ENCODE measurements at places on chromosomes 3 and 15. TPM values are rescaled to one million over a fixed set of nuclear protein-coding genes. Genes with fewer than 3 reads are reported as not detected.

DNA sequence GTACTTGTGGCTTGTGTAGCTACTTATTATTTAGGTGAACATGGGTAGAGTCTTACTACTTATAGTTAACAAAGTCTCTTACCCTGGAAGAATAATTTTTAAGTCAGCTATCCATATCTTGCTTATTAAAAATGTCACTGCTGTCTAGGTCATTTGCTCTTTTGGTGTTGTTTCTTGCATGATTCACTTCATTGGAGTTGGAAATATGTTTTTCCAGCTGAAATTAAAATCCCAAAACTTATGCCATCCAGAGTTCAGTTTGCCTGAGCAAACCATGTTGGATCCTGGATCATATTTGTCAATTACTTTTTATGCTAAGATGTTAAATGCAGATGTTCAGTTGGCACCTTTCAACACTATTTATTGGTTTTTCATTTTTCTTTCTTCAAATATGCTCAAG is 421.0 kb upstream of the RBMS3 start:
- DNase-seq, result no peak
- no peaks in the 10 kb centered on the region for H3K36me3 ChIP-seq
- H3K27ac ChIP-seq, result no peak overlapping the region
- H3K27me3 ChIP-seq, result no peaks in the 10 kb centered on the region

The MORC1 gene
- total RNA-seq, result 19.4 TPM

The GAP43 gene
- 0.62 TPM for total RNA-seq

DNA sequence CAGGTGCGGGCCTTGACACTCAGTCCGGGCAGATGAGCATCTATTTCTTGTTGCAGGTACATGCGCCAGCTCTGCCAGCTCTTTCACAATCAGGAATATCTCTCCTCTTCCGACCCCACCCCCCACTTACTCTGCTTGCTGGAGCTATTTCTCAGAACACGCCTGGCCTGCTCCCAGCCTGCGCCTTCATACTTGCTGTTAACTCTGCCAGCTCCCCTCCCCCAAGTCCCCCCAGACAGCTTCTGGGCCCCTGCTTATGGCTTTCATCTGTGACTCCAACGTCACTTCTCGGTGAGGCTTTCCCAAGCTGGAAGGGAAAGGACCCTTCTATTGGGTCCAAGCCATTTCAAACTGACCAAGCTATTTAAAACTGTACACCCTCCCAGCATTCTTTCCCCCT is 15.2 kb downstream of the MAGEF1 start:
- H3K4me1 ChIP-seq, result peaks cover 7% of the 10 kb centered on the region
- no peaks in the 10 kb centered on the region for H3K27me3 ChIP-seq
- no peak for DNase-seq
- H3K4me3 ChIP-seq, result no peak overlapping the region
- H3K27ac ChIP-seq, result no peak overlapping the region

GRCh38 chr15:58605931-58606530 is 143.5 kb downstream of the ADAM10 start:
- H3K4me1 ChIP-seq, result no peaks in the 10 kb centered on the region
- no peak overlapping the region for H3K27ac ChIP-seq
- no peaks in the 10 kb centered on the region for H3K36me3 ChIP-seq
- H3K27me3 ChIP-seq, result no peaks in the 10 kb centered on the region
- H3K4me3 ChIP-seq, result no peak overlapping the region

The CLDN18 gene
- total RNA-seq, result 3.1 TPM

The HIGD2B gene
- total RNA-seq, result 2.4 TPM

- no peak overlapping the region for H3K4me3 ChIP-seq
- H3K4me1 ChIP-seq, result peaks cover 5% of the 10 kb centered on the region
- H3K27me3 ChIP-seq, result no peaks in the 10 kb centered on the region
- no peak for DNase-seq
These were observed 56.1 kb downstream of the CRTC3 start for GRCh38 chr15:90585863-90586262.

- DNase-seq, result no peak
- H3K4me3 ChIP-seq, result no peak overlapping the region
- H3K27ac ChIP-seq, result no peak overlapping the region
- H3K4me1 ChIP-seq, result peaks cover 20% of the 10 kb centered on the region
- H3K27me3 ChIP-seq, result no peaks in the 10 kb centered on the region
These were observed 77.8 kb downstream of the MESD start for GRCh38 chr15:80911821-80912220.

DNA sequence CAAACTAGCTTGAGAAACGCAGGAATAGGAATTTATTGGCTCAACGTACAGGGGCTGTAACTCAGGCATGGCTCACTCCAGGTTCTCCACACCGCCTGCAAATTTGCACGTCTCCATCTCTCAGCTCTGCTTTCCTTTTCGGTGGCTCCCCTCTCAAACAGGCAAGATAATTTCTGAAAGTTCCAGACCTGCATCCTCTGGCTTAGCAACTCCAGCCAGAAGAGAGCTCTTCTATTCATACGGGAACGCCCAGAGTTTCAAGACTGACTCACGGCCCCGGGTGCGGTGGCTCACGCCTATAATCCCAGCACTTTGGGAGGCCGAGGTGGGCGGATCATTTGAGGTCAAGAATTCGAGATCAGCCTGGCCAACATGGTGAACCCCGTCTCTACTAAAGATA is 139.7 kb upstream of the BNIP2 start:
- no peak for DNase-seq
- H3K4me1 ChIP-seq, result no peaks in the 10 kb centered on the region
- H3K4me3 ChIP-seq, result no peak overlapping the region
- no peaks in the 10 kb centered on the region for H3K27me3 ChIP-seq

The TGM4 gene
- 1.4 TPM for total RNA-seq

The ARPP21 gene
- total RNA-seq, result 0.87 TPM

- no peak for DNase-seq
- H3K36me3 ChIP-seq, result no peaks in the 10 kb centered on the region
- no peaks in the 10 kb centered on the region for H3K4me1 ChIP-seq
- no peak overlapping the region for H3K27ac ChIP-seq
- H3K4me3 ChIP-seq, result no peak overlapping the region
These were observed 975.3 kb upstream of the GBE1 start for GRCh38 chr3:82736696-82737277.

DNA sequence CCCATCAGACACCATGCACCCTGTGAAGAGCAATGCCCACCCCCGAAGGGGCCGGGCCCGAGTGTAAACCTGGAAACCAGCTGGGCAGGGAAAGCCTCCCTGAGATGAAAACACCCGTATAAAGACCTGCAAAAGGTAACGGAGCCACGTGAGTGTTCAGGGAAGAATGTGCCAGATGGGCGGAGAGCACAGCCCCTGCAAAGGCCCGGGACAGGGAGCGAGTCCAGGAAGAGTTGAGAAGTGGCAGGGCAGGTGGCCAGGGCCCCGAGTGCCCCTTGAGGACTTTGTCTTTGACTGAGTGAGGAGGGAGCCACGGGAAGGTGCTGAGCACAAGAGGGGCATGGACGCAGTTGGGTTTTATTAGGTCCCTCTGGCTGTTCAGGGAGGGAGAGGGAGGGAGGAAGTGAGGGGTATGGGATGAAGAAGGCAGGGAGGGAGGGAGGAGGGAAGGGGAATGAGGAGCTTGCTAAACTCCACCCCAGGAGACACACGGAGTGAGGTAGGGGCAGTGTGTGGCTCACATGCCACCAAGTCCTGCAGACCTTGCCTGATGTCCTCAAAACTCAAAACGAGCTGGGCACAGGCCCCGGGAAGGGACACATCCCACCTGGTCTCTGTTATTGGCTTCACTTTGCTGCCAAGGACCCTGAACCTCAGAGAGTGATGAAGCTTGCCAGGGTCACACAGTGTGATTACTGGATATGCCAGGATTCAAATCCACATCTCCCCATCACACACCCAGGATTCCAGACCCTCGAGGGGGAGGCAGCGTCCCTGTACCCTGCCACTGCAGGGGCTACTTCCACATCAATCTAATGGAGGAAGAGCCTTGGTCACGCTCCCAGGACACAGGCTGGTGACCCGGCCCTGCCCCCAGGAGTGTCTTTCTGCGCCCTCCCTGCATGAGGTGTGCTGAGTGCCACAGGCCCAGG is 49.1 kb upstream of the IQSEC1 start:
- no peaks in the 10 kb centered on the region for H3K36me3 ChIP-seq
- no peaks in the 10 kb centered on the region for H3K27me3 ChIP-seq
- H3K4me1 ChIP-seq, result no peaks in the 10 kb centered on the region
- no peak overlapping the region for H3K4me3 ChIP-seq
- no peak for DNase-seq
- H3K27ac ChIP-seq, result no peak overlapping the region

The CAND2 gene
- 128 TPM for total RNA-seq

The ZBBX gene
- total RNA-seq, result 23.2 TPM

The PLXND1 gene
- total RNA-seq, result 87.8 TPM

DNA sequence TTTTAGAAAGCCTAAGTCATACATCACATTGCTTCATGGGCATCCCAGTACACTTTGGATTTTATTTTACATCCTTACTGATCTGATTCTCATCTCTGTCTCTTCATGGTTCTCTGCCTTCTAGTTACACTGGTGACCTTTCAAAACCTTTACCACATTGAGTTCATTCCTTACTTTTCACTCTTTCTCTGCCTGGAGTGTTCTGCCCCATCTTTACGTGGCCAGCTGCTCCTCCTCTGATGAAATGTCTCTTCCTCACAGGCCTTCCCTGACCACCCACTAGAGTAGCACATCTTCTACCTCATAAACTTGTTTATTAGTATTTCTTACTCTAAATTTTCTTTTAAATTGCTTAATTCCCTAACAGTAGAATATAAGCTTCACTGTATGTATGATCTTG is 17.7 kb downstream of the CTNNB1 start:
- H3K27ac ChIP-seq, result no peak overlapping the region
- H3K4me3 ChIP-seq, result no peak overlapping the region
- no peak for DNase-seq
- no peaks in the 10 kb centered on the region for H3K27me3 ChIP-seq
- H3K4me1 ChIP-seq, result no peaks in the 10 kb centered on the region

The STXBP5L gene
- 12.1 TPM for total RNA-seq

- no peak overlapping the region for H3K4me3 ChIP-seq
These were observed 84.7 kb downstream of the EOMES start for GRCh38 chr3:27637346-27637995.

GRCh38 chr15:64713592-64713991 is 61.8 kb downstream of the RBPMS2 start:
- peaks cover 4% of the 10 kb centered on the region for H3K4me1 ChIP-seq
- no peaks in the 10 kb centered on the region for H3K27me3 ChIP-seq
- H3K4me3 ChIP-seq, result no peak overlapping the region
- no peaks in the 10 kb centered on the region for H3K36me3 ChIP-seq
- DNase-seq, result no peak
- H3K27ac ChIP-seq, result no peak overlapping the region

- H3K4me1 ChIP-seq, result no peaks in the 10 kb centered on the region
- no peak overlapping the region for H3K4me3 ChIP-seq
- no peaks in the 10 kb centered on the region for H3K27me3 ChIP-seq
- no peak for DNase-seq
These were observed 123.0 kb downstream of the ASB7 start for GRCh38 chr15:100725121-100726069.

- no peaks in the 10 kb centered on the region for H3K36me3 ChIP-seq
- no peaks in the 10 kb centered on the region for H3K27me3 ChIP-seq
- no peak overlapping the region for H3K4me3 ChIP-seq
- H3K27ac ChIP-seq, result no peak overlapping the region
- no peaks in the 10 kb centered on the region for H3K4me1 ChIP-seq
- DNase-seq, result no peak
These were observed 103.4 kb downstream of the SEC22A start for GRCh38 chr3:123305192-123305591.

The HAPLN3 gene
- 4.8 TPM for total RNA-seq

GRCh38 chr3:74832925-74833324 is 218.5 kb upstream of the CNTN3 start:
- H3K36me3 ChIP-seq, result no peaks in the 10 kb centered on the region
- no peak overlapping the region for H3K4me3 ChIP-seq
- no peaks in the 10 kb centered on the region for H3K27me3 ChIP-seq
- peak; percentile 26 for DNase-seq
- no peak overlapping the region for H3K27ac ChIP-seq

DNA sequence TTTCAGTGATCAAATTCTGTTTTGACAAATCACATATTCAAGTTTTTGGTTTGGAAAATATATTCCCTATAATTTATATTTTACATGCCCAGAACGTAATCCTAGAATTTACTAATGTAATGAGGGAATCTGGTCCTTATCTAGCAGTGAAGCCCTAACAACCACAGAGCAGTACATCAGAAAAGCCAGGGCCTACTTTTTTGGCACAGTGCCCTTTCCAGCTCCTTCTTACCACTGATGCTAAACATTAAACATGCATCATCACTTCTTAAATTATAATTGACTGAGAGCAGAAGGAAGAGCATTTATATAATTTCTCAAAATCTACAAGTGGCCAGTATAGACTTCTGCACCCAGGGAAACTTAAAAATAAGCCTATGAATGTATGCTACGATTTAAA is 66.7 kb downstream of the FBXL22 start:
- DNase-seq, result no peak
- H3K27me3 ChIP-seq, result no peaks in the 10 kb centered on the region
- no peaks in the 10 kb centered on the region for H3K4me1 ChIP-seq
- H3K4me3 ChIP-seq, result no peak overlapping the region
- no peak overlapping the region for H3K27ac ChIP-seq
- no peaks in the 10 kb centered on the region for H3K36me3 ChIP-seq

DNA sequence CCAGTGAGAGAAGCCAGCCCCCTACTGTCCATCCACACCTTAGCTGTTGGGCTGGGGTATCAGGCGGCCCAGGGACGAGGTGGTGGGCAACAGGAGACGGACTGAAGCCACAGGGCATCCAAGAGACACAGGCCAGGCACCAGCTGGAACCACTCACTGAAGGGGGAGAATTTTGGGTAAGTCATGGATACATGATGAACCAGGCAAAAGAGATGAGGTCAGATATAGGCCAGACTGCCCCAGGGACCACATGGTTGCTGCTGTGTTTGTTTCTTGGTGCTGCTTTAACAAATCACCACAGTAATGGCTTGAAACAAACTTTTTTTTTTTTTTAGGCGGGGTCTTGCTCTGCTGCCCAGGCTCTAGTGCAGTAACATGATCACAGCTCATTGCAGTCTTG is 66.4 kb downstream of the SEMA5B start:
- H3K27ac ChIP-seq, result no peak overlapping the region
- H3K4me3 ChIP-seq, result no peak overlapping the region
- H3K4me1 ChIP-seq, result peaks cover 13% of the 10 kb centered on the region

The TMEM108 gene
- total RNA-seq, result 13.9 TPM

The PLA2G4B gene
- 16.4 TPM for total RNA-seq

- H3K27me3 ChIP-seq, result no peaks in the 10 kb centered on the region
- H3K27ac ChIP-seq, result peak overlapping the region; percentile 92
- peak; percentile 65 for DNase-seq
- peaks cover 8% of the 10 kb centered on the region for H3K4me1 ChIP-seq
- peak overlapping the region; percentile 89 for H3K4me3 ChIP-seq
These were observed 513 bp downstream of the CLASP2 start for GRCh38 chr3:33717616-33717865.

Data from testis (tissue), 5 donors.